ENCODE measurements at places on chromosomes 12 and 14. TPM values are rescaled to one million over a fixed set of nuclear protein-coding genes. Genes with fewer than 3 reads are reported as not detected.

GRCh38 chr12:49689785-49690184 is 17.4 kb downstream of the FMNL3 start:
- no peak for DNase-seq

The TSPAN31 gene
- total RNA-seq: 37.1 TPM

GRCh38 chr12:110941391-110941790 is 21.0 kb upstream of the MYL2 start:
- no peak for DNase-seq

- DNase-seq: no peak
Measured at GRCh38 chr12:28340261-28341045, 150.2 kb downstream of the CCDC91 start.

DNA sequence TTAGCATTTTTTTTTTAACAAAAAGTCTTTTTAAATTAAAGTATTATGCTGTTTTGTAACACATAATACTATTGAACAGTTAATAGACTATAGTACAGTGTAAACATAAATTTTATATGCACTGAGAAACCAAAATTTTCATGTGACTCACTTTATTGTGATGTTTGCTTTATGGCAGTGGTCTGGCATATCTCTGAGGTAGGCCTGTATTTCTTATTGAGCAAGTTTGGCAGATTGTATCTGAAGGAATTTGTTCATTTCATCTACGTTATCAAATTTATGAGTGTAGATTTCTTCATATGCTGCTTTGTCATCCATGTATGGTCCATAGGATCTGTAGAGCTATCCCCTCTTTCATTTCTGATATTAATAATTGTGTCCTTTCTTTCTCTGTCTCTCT is 78.8 kb upstream of the PDE3A start:
- DNase-seq: no peak

DNA sequence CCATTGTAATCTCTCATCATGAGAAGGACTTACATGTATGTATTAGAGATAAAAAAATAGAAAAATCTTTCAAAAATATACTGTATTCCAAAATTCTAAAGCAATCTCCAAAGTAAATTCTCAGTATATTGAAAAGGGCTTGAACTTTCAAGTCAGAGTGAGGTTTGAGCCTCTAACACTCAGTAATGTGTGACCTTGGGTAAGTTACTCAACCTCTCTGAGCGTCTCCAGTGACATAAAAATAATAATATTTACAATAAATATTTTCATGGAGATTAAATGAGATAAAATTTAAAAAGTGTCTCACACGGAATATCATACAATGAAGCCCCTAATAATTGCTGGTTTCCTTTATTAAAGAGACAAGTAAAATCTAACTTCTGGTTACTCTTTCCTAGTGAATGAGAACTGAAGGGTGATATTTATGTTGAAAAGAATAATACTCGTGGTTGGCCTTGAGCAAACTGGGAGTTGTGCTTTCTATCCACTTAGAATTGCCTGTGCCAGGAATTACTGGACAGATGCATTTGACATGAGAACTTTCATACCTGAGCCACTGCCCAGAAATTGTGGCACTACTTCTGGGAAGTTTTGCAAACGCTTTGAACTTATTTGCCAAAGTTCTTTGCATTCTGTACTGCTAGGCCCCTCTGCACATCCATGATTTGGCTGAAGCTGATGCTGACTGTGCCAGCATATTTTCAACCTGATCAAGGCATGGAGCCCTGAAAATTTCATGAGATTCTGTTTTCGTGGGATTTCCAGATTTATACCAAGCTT is 933.7 kb downstream of the GALC start:
- no peak for DNase-seq
